ENCODE measurements at places on chromosomes 7 and 10.

GRCh38 chr10:72079356-72079755 lies 9.0 kb downstream of the SPOCK2 start:
- DNase-seq: no peak

- no peak for DNase-seq
Observed at GRCh38 chr10:62980687-62981086, 152.4 kb upstream of the NRBF2 start.

DNA sequence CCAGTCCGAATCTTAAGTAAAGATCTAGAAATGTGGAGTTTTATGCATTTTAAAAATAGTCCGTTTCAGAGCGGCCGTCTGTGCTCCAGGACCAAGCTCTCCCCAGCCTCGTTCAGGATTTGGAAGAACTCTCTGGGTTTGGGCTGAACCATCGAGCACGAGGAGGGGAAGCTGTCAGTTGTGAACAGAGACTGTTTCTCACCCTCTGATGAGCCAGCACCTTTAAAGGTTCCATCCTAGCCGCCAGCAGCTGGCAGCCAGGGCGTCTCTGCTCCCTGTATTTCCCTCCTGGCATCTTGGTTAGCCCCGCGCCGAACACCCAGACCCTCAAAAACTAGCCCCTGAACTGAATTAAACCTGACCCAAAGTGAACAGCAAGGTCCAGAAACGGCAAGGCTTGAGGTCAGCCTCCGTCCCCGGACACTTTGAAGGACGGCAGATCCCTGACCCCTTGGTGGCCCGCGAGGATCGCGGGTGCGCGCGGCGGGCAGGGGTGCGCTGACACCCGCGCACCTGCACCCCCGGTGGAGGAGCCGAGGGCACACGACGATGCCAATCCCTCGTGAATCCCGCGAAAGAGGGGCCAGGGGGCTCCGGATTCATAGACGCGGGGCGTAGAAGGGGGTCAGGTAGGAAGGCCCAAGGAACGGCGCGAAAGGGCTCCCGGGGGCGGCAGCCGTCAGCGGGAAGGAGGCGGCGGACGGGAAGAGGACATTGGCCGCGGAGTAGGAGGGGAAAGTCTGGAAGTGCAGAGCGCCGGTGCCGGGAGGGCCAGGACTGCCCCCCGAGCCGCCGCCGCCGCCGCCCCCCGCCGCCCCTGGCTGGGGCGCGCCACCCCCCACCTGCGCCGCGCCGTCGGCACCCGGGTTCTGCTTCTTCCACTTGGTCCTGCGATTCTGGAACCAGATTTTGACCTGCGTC lies 2.7 kb downstream of the NKX1-2 start:
- no peak for DNase-seq

DNA sequence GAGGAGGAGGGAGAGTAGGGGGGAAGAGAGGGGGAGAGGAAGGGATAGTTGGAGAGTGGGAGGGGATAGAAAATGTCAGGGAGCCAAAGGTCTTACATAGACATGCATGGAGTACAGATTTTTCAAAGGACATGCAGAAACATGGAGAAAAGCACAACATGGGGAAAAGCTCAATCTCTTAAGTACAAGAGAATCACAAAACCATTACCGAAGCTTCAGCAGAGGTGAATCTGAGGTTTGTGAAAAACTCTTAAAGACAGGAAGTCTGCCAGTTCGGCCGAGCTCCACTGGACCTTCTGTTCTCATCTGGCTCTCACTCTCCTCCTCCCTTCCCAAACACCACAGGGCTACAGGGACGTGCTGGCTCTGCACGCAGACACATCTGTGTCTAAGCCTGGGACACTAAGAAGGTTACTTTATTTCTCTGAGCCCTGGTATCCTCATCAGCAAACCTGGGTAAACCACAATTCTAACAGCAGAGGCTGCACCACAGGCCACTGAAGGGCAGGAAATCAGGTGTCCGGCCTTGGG lies 133.9 kb downstream of the COBL start:
- DNase-seq: no peak

GRCh38 chr10:27223964-27224363 lies 16.6 kb downstream of the ACBD5 start:
- no peak for DNase-seq

Data from NCI-H187 (cell line).